ENCODE measurements at places on chromosomes 1 and 21.

DNA sequence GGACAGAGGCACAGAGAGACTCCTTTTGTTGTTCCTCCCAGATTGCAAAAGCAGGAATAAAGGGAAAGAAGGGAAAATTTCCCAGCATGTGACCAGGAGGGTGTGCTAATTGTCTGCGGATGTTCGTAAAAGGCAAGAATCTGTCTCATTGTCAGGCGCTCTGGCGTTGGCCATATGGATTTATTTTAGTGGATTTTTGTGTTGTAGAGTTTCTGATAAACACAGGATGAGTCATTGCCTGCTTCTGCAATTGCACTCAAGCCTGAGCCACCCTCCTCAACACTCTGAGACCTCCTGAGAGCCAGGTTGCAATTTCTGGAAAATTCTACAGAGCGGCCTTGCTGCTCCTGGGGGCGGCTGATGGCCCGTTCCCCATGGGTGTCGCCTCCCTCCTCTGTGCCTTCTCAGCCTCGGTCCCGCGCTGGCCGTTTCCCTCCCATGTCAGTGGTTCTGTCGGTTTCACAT is 227.7 kb downstream of the KAZN start:
- H3K36me3 ChIP-seq = no peaks in the 10 kb centered on the region
- no peak overlapping the region for H3K4me3 ChIP-seq
- no peaks in the 10 kb centered on the region for H3K27me3 ChIP-seq
- H3K4me1 ChIP-seq = no peaks in the 10 kb centered on the region
- DNase-seq = peak; percentile 88
- H3K27ac ChIP-seq = no peak overlapping the region

DNA sequence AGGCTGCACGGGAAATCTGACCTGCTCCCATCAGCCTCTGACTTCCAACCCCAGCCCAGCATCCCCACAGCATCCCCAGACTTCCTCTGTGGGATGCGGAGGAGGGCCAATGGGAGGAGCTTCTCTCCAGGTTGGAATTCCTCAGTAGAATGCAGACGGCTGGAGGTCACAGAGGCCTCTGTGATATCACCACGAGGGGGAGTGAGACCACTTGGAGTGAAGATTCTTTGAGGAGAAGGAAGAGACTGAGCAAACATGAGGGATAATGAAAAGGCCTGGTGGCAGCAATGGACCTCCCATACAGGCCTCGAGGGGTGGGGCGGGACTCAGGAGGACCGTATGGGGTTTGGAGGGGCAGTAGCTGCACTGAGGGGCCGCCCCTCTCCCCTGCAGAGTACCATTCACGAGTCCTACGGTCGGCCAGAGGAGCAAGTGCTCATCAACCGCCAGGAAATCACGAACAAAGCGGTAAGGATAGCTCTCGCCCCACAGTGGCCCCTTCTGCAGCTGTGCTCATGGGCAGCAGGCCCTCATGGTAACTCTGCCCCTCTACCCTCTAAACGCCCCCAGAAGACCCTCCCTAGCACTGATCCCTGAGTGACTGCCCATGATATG is at the start of gene CATSPER4:
Gene CATSPER4 (plus strand): TSS at position 230 of the 615 bp plus-strand sequence. CDS start 26 bp downstream, at position 256.
- H3K27me3 ChIP-seq = no peaks in the 10 kb centered on the region

GRCh38 chr1:198756470-198756869 is 117.6 kb downstream of the PTPRC start:
- H3K36me3 ChIP-seq = no peaks in the 10 kb centered on the region
- no peak overlapping the region for H3K4me3 ChIP-seq
- no peaks in the 10 kb centered on the region for H3K27me3 ChIP-seq

- H3K27me3 ChIP-seq = no peaks in the 10 kb centered on the region
- H3K36me3 ChIP-seq = no peaks in the 10 kb centered on the region
- no peaks in the 10 kb centered on the region for H3K4me1 ChIP-seq
- no peak overlapping the region for H3K4me3 ChIP-seq
Observed at GRCh38 chr1:238341395-238341794, 450.7 kb upstream of the ZP4 start.

DNA sequence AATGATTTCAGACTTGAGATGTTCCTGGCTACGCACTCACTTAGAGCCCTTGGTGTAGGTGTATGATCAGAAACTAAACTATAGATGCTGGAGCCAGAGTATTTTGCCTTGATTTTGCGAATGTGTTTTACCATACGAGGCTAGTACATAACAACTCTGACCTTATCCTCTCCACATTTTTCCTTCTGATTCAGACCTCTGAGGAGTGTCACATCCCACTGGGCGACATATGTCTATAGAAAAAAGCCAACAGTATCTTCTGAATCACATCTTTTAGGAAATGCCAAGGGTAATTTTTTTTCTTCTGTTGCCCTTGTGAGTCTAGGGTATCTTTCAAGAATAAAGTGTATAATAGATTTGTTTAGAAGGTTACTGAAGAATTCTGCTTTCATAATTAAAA is 49.6 kb downstream of the AK4 start:
- no peaks in the 10 kb centered on the region for H3K4me1 ChIP-seq
- H3K27ac ChIP-seq = no peak overlapping the region
- H3K36me3 ChIP-seq = no peaks in the 10 kb centered on the region
- no peak for DNase-seq

GRCh38 chr1:12496154-12496961 is 121.7 kb downstream of the DHRS3 start:
- peaks cover 6% of the 10 kb centered on the region for H3K36me3 ChIP-seq
- peaks cover 32% of the 10 kb centered on the region for H3K4me1 ChIP-seq

- no peak overlapping the region for H3K27ac ChIP-seq
- peaks cover 15% of the 10 kb centered on the region for H3K4me1 ChIP-seq
- H3K36me3 ChIP-seq = no peaks in the 10 kb centered on the region
Observed at GRCh38 chr1:203340112-203340790, 10.7 kb downstream of the FMOD start.

DNA sequence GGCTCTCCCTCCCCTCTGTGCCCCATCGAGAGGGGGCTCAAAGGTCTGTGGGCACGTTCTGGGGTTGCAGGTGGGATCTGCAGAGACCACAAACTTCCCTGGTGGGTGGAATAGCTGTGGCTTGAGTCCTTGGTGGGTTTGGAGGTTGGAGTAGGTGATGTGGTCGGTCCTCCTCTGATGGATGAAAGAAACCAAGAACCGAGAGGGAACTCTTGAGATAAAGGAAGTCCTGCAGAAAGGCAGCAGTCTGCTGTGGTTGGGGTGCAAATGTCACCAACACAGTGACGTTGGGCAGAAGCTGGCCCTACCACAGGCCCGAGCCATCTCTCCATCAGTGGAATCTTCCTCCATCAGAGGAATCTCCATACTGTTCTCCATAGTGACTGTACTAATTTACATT is 171.8 kb downstream of the FCRL5 start:
- no peak overlapping the region for H3K27ac ChIP-seq
- no peaks in the 10 kb centered on the region for H3K27me3 ChIP-seq
- no peaks in the 10 kb centered on the region for H3K4me1 ChIP-seq

DNA sequence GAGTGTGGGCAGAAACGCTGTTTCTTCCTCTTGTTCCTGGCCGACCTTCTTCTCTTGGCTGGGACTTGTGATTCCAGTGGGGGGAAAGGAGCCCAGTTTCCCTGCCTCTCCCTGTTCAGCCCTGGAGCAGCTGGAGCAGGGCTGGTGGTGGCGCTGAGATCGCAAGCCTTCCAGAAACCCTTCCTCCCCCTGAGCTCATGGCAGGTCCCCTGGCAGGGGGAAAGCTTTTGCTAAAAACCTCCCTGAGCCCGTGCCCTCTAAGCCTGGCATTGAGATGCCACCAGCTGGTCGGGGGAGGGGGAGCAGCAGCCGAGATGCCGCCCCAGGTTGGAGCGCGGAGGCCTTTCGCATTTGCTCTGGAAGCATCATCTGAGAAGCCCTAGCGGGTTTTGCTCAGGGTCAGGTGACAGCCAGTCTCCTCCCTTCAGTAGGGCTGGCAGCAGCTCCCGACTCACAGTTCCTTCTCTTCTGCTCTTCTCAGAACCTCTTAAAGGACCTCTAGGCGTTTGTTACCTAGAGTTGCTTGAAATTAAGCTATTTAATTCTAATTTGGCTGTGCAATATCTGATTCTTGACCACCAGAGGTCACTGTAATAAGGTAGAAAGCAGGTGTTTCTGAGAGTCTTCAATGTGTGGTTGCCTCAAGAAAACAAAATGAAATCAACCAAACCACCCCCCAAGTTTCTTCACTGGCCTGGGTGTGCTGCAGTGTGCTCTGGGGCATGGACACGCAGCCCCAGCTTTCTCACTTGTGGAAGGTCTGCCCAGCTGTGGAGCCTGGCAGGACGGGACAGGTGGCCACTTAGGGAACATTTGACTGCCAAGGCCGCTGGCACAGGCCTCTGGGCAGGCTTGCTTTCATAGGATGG is 257.3 kb downstream of the CAMTA1 start:
- no peak overlapping the region for H3K27ac ChIP-seq
- H3K27me3 ChIP-seq = no peaks in the 10 kb centered on the region
- no peaks in the 10 kb centered on the region for H3K36me3 ChIP-seq
- no peak for DNase-seq

GRCh38 chr1:153350321-153350957 is 1.8 kb upstream of the PGLYRP4 start:
- no peaks in the 10 kb centered on the region for H3K36me3 ChIP-seq
- DNase-seq = no peak
- H3K27me3 ChIP-seq = no peaks in the 10 kb centered on the region
- H3K4me3 ChIP-seq = no peak overlapping the region

GRCh38 chr1:45501505-45501859 is 1.4 kb downstream of the MMACHC start:
- H3K27me3 ChIP-seq = no peaks in the 10 kb centered on the region
- no peak for DNase-seq
- no peaks in the 10 kb centered on the region for H3K36me3 ChIP-seq
- H3K4me1 ChIP-seq = peaks cover 16% of the 10 kb centered on the region

GRCh38 chr1:45892068-45892785 is 88.8 kb downstream of the MAST2 start:
- H3K4me1 ChIP-seq = peaks cover 16% of the 10 kb centered on the region
- no peak for DNase-seq
- no peaks in the 10 kb centered on the region for H3K36me3 ChIP-seq
- H3K27ac ChIP-seq = peak overlapping the region; percentile 55
- no peak overlapping the region for H3K4me3 ChIP-seq
- no peaks in the 10 kb centered on the region for H3K27me3 ChIP-seq

GRCh38 chr1:37859507-37860345 is at the start of gene MTF1:
Gene MTF1, minus strand, starts transcription at chr1:37859592. Its CDS starts 1,934 bp downstream, at chr1:37857658.
- H3K4me1 ChIP-seq = peaks cover 43% of the 10 kb centered on the region
- H3K36me3 ChIP-seq = peaks cover 35% of the 10 kb centered on the region
- H3K27ac ChIP-seq = peak within 1 kb of the TSS; percentile 95
- peak; percentile 99 for DNase-seq
- H3K27me3 ChIP-seq = no peaks in the 10 kb centered on the region

GRCh38 chr1:202871367-202871766 is 17.6 kb downstream of the RABIF start:
- H3K36me3 ChIP-seq = no peaks in the 10 kb centered on the region
- H3K4me1 ChIP-seq = no peaks in the 10 kb centered on the region
- H3K27me3 ChIP-seq = no peaks in the 10 kb centered on the region
- no peak for DNase-seq
- no peak overlapping the region for H3K27ac ChIP-seq
